ENCODE measurements at places on chromosomes 5 and 9.

DNA sequence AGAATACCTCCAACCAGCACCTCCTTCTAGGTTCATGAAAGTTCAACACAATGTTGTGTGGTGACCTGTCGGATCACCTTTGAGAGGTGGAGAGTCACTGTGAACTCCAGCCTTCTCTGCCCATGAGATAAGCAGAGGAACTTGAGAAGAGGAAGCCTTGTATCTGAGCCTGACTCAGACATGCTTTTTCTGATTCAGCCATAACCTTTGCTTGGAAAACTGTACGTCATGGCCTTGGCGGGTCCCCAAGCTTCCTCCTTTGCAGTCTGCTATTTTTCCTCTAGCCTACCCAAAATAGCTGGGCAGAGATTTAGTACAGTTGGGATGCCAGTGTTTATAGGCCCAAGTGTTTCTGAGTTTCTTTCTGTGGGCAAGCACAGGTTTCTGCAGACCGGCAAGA is 274.7 kb downstream of the CETN3 start:
- DNase-seq: no peak

DNA sequence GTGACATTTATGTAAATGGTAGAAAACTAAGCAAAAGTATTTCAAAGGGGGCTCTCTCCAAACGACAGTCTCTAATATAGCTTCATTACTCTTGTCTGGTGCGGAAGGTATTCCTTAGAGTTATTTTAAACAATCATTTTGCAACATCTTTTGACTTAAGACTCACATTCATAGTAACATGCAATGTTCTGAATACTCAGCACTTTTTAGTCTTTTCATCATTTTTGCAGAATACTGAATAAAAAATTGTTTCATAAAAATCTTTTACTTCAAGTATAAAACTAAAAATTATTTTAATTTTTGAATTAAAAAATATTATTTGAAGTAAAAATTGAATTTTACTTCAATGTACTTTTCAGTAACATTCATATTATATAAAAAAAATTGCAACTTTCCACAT is 321.1 kb downstream of the PLK2 start:
- no peak for DNase-seq

DNA sequence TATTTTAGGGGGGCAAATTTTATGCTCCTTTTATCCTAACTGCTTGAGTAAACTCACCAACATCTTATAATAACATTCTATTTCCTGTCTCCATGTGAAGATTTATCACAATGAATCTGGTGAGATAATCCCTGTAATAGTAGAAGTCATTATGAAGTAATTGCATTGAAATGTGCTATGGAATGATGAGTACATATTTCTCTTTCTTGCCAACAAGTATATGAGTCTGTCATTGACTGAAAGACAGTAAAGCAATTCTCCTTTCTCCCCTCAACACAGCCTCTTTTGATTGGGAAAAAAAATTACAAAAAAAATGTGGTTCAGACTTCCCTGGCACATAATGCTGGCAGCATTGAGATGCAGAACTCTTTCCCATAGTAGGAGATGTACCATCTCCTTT is 459.2 kb upstream of the RGMB start:
- DNase-seq: peak; percentile 95

DNA sequence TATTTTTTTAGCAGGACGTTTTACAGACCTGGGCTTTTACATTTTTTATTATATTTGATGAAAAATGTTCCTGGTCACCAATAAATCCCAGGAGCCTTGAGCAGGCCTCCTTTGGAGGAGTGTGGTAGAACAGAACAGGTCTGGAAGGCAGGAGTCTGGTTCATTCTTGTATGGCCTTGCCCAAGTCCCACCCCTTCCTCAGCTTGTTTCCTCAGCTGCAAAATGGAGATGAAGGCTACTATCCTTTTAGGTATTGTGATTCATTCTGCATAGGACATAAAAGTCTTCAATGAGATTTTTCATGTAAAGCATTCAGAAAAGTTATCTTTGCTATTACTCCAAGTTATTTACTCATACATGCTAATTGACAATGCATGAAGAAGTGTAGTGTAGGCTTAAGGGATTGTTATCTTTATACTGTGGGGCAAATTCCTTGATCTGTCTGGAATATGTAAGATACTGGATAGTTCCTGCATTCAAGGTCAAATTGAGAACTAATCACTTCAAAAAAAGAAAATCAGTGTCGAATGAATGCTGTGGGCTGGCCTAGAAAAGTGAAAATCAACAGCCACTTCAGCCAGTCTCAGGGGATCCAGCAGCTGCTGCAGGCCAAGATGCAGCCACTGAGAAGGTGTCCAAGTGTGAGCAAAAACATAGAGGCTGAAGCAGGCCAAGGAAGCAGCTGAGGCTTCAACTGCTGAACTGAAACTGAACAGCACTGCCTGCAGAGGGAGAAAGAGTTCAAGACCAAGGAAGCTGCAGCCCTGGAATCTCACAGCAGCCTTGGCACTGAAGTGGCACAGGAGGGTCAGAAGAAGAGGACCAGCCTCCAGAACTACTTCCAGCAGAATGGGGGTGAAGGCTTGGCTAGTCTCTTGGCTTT is 15.5 kb upstream of the SLC36A3 start:
- peak; percentile 8 for DNase-seq

DNA sequence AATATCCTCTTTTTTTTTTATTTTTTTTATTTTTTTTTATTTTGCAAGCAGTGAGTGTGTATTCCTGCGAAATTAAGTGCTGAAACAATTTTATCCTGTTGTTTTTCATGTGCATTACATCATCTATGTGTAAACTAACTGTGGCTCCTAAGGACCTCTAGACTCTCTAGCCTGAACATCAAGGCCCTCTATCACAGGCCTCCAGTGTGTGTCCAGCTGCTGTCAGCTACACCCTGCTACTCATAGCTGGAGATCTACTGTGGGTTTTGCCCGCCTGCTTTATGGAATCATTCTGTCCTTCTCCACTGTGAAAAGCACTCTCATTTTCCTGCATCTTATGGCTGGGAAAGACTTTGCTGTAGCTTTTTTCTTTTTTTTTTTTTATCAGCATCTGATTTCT is 157.8 kb downstream of the KCTD16 start:
- DNase-seq: no peak

GRCh38 chr5:82590112-82590511 is 312.0 kb upstream of the RPS23 start:
- DNase-seq: no peak

- DNase-seq: no peak
Measured at GRCh38 chr9:92725266-92725545, 39.4 kb downstream of the BICD2 start.

DNA sequence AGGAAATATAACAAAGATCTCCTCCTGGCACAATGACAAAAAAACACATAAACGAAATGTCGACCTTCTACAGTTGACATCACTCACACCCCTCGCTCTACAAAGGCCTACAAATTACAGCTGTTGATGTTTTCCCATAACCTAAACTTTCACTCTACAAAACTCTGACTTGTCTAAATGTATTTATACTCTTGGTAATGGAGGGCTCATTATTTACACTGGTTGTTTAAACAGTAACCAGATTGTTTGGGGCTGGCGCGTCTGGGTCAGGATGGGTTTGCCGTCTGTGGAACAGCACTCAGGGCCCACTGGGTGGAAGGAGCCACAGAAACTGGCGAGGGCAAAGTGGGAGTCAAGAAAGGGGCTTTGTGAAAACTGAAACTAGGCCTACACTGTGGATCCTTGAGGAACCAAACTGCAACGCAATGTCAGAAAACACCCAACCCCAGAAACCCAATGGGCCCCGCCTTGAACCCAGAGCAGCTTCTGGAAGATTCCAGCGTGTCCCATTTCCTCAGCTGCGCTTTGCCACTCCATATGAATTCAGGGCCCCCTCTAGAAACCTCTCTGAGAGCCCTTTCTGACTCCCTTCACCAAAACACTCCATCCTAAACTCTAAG is 136.7 kb downstream of the ROR2 start:
- DNase-seq: no peak

- DNase-seq: no peak
Measured at GRCh38 chr5:135869276-135869675, 26.4 kb downstream of the IL9 start.

DNA sequence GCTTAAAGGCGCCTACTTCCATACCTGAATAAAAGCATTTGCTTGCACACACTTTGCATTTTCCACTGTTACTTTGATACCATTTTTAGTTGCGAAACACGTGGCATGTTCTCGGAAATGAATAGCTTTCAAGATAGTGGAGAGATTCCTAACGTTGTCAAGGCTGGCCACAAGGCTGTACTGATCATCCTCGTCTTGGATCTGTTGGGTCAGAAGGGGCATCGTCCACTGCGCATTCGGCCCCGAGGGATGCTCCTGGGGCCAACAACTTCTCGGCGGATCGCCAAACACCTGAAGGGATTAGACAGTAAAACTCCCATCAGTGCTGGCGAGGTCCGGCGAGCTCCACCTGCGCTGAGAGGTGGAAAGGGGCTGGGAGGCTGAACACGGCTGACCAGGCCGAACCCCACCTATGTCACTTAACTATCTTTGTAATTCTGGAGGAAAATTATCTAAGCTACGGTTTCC is 599 bp downstream of the RAD1 start:
- no peak for DNase-seq

DNA sequence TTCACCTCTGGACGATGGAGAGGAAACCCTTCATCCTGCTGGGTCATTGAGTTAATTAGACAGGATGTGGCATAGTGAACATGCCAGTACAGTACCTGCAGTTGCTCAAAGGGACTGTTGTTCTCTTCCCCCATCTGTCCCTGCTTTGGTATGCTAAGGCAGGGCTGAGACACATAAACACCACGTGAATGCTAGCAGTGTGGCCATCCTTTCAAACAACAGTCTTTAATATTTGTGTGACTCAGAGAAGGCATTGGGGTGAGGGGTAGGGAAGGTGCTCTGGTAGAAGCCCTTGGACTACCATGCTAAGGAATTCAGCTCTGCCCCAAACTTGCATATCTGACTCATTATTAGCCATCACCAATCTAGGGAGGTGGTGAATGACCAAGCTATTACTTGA is 180.2 kb upstream of the ZNF618 start:
- no peak for DNase-seq

DNA sequence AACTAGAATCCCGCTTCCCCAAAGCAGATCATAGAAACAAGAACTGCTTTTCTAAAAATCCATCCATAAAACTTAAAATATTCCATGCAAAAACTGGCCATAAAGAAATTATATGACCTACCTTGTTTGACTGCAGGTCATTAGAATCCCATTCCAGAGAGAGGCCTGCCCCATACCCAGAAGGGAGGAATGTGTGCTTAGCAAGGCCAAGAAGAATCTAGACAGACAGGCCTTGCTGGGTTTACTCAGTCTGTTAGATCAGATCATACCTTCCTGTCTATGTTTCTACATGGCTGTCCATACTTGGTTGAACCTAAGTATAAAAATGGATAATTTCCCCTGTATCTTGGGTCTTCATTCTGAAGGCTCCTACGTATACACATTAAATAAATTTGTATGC is 358.8 kb upstream of the TRPC7 start:
- no peak for DNase-seq

DNA sequence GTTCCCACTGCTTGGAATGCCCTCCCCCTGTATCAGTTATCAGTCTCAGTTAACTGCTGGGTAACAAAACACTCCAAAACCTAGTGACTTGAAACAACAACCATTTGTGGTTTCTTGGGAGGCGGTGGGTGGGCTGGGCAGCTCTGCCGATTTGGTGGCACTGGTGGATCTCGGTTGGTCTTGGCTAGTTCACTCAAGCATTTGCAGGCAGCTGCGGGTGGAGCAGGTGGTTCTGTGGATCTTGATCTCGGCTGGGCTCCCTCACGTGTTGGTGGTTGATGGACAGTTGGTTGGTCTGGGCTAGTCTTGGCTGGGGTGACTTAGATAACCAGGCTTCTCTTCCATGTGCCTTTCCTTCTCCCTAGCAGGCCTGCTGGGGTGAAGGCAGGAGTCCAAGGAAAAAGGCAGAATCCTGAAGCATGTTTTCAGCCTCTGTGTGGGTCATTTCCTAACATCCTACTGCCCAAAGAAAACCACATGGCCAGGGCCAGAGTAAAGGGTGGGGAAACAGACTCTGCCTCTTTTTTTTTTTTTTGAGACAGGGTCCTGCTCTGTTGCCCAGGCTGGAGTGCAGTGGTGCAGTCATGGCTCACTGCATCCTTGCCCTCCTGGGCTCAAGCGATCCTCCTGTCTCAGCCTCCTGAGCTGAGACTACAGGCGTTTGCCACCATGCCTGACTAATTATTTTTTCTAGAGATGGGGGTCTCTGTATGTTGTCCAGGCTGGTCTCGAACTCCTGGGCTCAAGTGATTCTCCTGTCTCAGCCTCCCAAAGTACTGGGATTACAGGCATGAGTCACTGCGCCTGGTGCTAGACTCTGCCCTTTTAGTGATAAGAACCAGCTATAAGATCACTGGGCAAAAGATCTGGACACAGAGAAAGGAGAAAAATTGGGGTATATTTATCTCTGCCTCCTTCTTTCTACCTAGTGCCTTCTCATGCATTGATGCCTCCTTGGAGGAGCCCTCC is 183.7 kb downstream of the RGS3 start:
- DNase-seq: no peak

GRCh38 chr5:102832445-102832844 is 77.3 kb downstream of the PAM start:
- DNase-seq: no peak

GRCh38 chr9:109258481-109259302 is 62.2 kb downstream of the EPB41L4B start:
- no peak for DNase-seq

DNA sequence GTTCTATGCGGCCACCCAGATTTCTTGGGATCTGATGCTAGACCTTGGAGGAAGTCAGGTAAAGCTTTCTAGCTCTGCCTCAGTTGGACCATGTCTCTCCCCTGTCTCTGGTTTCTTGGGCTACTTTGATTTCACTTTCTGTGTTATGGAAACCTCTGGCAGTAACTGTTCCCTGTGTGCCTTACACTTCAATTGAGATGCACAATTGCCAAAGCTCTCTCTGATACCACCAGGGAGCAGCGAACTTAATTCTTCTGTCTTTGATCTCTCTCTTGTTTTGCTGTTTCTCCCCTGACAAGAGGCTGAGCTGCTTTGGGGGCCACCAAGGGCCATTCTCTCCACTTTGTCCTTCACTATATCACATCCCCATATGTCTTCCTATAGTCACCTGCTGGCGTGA is 61.4 kb downstream of the PGM5 start:
- no peak for DNase-seq

- DNase-seq: no peak
Measured at GRCh38 chr9:89640361-89640760, 35.5 kb downstream of the GADD45G start.

DNA sequence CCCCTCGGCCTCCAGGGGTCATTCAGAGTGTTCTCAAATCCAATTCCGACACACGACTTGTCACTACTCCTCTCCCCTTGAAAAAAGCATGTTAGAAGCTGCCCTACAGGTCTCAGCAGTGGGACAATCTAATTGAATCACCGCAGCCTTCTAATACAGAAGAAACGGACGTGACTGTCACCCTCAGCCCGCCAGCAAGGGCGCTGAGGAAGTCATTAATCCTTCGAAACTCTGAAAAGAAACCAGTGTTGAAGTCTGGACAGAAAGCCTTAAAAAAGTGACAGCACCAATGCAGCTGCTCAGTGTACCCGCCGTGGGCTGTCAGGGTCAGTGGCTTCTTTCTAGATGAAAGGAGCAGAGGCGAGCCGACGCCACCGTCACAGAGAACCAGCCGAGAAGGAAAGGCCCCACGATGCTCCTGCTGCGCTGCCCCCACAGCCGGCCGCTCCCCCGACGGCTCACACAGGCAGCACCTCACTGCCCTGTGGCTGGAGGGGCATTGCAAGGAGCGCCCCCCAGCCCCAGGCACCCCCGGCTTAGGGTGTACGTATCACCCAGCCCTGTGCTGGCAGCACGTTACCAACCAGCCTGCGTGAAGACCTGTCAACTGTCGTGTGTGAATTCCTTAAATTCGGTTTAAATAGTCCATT is 5.7 kb downstream of the BRD3OS start:
- DNase-seq: no peak

GRCh38 chr5:127311781-127312525 is 21.4 kb downstream of the MEGF10 start:
- no peak for DNase-seq

- peak; percentile 29 for DNase-seq
Measured at GRCh38 chr5:87541033-87541432, 128.3 kb upstream of the CCNH start.
